ENCODE measurements at places on chromosomes 16 and 17.

DNA sequence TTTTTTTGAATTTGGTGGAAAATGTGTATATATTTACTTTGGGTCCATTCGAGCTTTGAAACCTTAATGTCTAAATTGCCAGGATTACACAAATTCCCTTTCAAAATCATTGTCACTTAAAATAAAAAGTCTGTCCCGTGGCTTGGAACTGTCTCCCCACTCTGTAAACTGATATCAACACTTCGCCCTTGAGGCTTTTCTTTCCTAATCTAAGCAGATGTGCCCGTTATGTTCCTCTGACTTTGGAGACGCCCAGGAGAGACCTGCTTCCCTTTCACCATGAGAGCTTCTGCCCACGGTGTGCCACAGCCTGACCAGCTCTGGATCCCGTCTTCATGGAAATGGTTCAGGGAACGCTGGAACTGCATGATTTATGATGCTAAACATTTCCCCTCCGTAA, 151.3 kb downstream of the C16orf95 start:
- no peak for DNase-seq

DNA sequence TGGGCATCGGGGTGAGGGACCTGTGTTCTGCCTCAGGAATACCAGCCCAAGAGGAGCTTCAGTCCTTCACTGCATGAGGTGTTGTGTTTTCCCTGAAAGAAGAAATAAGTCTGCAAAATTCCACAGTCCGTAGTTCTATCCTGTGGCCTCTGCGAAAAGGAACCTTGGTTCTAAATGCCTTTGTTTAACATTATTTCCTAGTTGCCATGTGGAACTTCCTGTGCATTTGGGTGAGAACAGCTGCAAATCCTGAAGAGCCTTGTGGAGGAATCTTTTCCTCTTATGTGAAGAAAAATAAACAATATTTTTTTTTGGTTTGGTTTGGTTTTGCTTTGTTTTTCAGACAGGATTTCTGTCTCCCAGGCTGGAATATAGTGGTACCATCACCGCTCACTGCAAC, 9.8 kb downstream of the PSKH1 start:
- no peak for DNase-seq

DNA sequence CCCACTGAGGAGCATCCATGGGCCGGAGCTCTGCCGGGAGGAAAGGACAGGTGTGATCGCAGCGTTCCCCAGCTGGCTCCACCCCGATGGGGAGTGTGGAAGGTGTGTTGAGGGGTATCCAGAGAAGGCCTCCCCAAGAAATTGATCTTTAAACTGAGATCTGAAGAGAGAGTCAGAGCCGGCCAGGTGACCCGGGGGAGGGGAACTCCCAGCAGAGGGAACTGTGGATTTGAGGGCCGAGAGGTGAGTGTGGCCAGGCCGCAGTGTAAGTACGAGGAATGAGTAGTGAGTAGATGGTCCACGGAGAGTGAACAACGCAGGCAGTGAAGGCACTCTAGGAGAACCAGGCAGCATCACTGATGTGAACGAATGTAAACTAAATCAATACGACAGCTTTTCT, 80.2 kb downstream of the RPTOR start:
- DNase-seq: no peak

DNA sequence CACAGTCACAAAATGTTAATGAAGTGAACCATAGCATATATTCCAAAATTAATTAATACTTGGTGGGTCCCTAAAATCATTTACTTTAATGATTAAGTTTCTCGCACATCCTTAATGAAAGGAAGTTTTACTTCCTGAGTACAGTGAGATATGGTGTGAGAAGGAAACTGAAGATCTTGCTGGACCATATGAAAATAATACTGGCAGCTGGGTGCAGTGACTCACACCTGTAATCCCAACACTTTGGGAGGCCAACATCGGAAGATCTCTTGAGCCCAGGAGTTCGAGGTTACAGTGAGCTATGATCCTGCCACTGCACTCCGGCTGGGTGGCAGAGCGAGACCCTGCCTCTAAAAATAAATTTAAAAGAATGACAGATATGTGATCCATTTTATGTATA, 62.5 kb downstream of the ABCA8 start:
- no peak for DNase-seq

- DNase-seq: no peak
Observed at GRCh38 chr16:30068750-30069610, 3.4 kb downstream of the ALDOA start.

DNA sequence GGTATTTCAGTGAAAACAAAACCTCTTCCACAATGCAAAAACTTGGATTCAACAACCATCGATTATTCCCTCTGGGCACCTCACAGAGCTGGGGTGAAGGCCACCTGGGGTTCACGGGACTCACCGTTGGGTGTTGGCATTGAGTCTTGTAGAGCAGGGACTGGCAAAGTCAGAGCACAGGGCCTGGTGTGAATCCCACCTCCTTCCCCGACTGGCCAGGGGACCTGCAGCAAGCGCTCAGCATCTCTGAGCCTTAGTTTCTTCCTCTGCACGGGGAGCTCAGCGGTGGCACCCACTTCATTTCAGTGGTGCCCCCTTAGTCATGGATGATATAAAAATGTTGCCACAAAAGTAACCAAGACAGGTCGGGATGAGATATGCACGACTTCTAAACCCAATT, 100.4 kb downstream of the METRNL start:
- no peak for DNase-seq

GRCh38 chr17:82170412-82170961, 42.2 kb downstream of the CCDC57 start:
- DNase-seq: no peak

GRCh38 chr17:19590451-19590850, 56.8 kb downstream of the SLC47A1 start:
- DNase-seq: no peak

GRCh38 chr17:64470625-64471024, 21.7 kb downstream of the MILR1 start:
- DNase-seq: no peak

DNA sequence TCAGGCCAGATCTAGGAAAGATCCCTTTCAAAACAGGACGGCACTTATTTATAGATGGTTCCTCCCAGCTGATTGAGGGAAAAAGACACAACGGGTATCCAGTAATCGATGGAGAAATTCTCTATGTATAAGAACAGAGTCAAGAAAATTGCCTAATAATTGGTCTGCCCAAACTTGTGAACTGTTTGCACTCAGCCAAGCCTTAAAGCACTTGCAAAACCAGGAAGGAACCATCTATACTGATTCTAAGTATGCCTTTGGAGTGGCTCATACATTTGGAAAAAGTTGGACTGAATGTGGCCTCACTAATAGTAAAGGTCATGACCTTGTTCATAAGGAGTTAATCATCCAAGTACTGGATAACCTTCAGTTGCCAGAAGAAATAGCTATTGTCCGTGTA, 5.9 kb downstream of the HPR start:
- no peak for DNase-seq

GRCh38 chr16:75627851-75628250, 4.8 kb upstream of the ADAT1 start:
- DNase-seq: no peak

GRCh38 chr16:84806256-84806889, 13.4 kb upstream of the CRISPLD2 start:
- DNase-seq: no peak

DNA sequence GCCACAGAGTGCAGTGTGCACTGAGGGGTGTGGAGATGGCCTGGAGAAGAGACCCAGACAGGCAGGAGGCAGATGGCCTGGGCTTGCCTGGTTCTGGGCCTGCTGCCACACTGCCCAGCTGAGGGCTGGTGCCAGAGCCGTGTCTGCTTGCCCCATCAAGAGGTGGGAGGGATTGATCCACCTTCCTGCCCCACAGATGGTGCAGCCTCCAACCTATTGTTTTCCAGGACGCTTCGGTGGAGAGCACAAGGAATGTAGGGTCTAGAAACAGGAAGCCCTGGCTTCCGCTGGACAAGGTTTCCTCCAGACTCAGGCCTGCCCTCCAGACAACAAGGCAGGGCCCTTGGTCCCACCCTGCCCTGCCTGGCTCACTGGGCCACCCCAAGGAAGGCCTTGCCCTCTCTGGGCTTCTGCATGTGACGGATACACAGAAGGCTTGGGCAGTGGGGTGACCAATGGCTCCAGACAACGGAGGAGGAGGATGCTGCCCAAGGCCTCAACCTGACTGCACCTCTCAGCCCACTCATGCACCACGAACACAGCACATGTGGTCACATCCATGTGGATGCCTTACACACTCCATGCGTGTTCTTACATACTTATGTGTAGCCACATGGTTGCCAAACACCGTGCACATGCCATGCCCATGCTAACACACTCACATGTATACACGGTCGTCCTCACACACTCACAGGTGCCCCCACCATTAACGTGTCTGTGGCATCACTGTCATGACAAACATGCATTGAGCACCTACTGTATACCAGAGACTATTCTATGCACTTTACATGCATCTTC, 6.5 kb upstream of the CDH5 start:
- DNase-seq: no peak

Data from urinary bladder (tissue), 4 donors.